ENCODE measurements at places on chromosomes 12 and 14.

GRCh38 chr14:100523843-100524169 is 63.4 kb downstream of the BEGAIN start:
- DNase-seq: no peak

- DNase-seq: no peak
Observed at GRCh38 chr12:128820723-128821432, 2.9 kb downstream of the SLC15A4 start.

DNA sequence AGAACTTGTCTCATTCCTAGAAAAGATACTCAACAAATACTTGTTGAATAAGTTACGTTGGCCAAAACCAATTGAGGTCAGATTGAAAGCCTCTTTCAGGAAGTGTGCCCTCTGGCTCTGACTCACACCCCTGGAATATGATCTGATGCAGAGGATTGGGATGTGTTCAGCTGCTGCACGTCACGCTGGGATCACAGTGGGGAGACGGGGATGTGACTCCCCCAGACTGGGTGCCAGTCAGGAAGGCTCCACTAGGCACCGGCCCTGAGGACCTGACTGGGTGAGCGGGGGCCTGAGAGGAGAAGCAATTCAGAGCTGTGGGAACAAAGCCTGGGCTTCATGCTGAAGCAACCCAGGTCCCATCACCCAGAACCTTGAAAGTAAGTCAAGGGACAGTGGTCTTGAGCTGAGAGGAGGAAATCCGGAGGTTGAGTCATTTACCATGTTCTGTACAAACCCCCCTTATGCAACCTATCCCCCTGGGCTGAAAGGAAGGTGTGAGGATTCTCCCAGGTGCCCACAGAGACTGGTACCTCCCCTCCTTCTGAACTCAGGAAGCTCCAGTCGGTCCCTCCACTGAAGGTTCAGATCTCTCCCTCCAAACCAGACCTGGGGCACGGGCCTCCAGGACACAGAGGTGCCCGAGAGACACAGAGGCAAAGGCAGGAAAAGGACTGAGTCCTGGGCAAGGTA is 3.9 kb downstream of the CEBPE start:
- no peak for DNase-seq

GRCh38 chr12:24903329-24904088 is 45.4 kb downstream of the BCAT1 start:
- no peak for DNase-seq

DNA sequence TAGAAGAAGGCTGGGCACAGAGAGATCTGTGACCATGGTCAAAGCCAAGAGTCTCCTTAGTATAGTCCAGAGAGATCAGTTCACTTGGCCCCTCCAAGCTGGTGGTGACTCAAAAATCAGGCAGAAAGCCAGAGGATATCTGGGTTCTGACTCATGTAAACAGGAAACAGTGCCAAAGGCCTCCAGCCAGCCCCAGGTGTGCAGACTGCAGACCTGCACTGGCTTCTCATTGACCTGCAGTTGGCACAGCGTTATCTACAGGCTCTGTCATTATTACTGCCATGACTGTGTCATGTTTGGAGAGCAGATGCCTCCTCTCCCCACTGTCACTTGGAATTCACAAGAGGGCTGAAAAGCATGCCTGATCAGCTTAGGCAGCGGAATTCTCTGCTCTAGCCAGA is 295.7 kb upstream of the PRKD1 start:
- no peak for DNase-seq

GRCh38 chr12:71938728-71939385 is at the start of gene TPH2:
Gene TPH2, plus strand, starts transcription at chr12:71938845. Its CDS starts 142 bp downstream, at chr12:71938987.
- no peak for DNase-seq

- DNase-seq: no peak
Observed at GRCh38 chr14:24071836-24072430, 571 bp downstream of the CPNE6 start.

GRCh38 chr14:100275214-100275613 is 31.0 kb downstream of the SLC25A29 start:
- DNase-seq: no peak

DNA sequence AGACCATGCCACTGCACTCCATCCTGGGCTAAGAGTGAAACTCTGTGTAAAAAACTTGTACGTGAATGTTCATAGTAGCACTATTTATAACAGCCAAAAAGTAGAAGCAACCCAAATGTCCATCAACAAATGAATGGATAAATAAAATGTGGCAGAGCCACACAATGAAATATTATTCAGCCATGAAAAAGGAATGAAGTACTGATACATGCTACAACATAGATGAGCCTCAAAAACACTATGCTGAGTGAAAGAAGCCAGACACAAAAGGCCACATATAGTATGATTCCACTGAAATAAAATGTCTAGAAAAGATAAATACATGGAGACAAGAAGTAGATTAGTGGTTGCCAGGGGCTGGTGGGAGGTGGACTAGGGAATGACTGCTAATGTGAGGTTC is 72.8 kb downstream of the KSR2 start:
- no peak for DNase-seq

GRCh38 chr14:54567224-54567638 is 303 bp downstream of the SAMD4A start:
- DNase-seq: no peak

- no peak for DNase-seq
Observed at GRCh38 chr12:11482955-11483354, 87.6 kb upstream of the PRB2 start.

DNA sequence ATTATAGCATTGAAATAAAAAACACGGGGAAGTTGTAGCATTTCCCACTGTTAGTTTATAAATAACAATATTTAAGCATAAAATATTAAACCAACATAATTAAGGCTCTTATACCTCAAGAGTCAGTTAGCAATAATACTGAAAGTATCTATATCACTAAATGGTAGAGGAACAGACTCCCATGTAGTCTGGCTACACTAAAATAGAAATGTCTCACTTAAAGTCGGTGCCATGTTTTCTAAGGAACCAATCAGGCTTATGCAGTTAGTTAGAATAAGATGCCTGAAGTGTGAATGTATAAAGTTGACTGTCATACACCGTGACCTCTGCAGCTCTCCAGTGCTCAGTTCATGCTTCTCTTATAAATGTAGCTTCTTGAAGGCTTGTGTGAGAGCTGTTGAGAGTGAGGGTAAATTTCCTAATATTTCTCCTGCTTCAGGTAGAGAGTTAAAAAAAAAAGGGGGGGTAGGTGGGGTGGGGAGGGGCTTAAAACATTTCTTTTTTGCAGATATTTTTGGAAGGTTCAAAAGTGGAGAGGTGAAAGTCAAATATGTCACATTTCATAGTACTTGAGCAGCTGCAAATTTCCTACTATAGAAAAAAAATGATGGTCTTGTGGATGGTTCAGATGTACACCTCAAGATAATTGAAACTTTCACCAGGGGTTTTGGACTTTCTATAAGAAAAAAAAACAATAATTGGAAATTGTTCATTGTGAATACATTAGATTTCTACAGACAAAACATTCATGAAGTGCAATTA is 64.5 kb downstream of the PTCSC3 start:
- no peak for DNase-seq

- no peak for DNase-seq
Observed at GRCh38 chr14:36194663-36195062, 18.1 kb upstream of the PTCSC3 start.

- DNase-seq: peak; percentile 17
Observed at GRCh38 chr14:69260861-69261564, 1.1 kb downstream of the GALNT16 start.

- no peak for DNase-seq
Observed at GRCh38 chr14:80095623-80096022, 115.7 kb downstream of the DIO2 start.

GRCh38 chr14:61281186-61281947 is at the start of gene TMEM30B:
Gene TMEM30B, minus strand, starts transcription at chr14:61281338. Its CDS starts 191 bp downstream, at chr14:61281147.
- peak; percentile 46 for DNase-seq

DNA sequence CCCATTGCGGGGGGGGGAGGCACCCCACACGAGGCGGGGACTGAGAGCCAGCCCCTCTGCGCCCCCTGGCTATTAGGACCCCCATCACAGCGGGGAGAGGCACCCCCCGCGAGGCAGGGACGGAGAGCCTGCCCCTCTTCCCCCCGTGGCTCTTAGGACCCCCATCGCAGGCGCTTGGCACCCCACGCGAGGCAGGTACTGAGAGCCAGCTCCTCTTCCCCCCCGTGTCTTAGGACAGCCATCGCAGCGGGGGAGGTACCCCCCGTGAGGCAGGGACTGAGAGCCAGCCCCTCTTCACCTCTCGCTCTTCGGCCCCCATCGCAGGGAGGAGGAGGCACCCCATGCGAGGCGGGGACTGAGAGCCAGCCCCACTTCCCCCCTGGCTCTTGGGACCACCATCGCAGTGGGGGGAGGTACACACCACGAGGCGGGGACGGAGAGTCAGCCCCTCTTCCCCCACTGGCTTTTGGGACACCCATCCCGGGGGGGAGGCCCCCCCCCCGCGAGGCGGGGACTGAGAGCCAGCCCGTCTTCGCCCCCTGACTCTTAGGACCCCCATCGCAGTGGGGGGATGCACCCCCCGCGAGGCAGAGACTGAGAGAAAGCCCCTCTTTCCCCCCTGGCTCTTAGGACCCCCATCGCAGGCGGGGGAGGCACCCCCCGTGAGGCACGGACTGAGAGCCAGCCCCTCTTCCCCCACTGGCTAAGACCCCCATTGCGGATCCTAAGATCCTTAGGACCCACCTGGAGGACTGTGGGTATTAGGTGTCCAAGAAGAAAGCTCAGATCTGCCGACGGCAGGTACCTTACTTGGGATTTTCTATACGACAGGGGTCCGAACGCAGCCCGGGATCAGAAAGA is 198.6 kb upstream of the PZP start:
- DNase-seq: no peak

DNA sequence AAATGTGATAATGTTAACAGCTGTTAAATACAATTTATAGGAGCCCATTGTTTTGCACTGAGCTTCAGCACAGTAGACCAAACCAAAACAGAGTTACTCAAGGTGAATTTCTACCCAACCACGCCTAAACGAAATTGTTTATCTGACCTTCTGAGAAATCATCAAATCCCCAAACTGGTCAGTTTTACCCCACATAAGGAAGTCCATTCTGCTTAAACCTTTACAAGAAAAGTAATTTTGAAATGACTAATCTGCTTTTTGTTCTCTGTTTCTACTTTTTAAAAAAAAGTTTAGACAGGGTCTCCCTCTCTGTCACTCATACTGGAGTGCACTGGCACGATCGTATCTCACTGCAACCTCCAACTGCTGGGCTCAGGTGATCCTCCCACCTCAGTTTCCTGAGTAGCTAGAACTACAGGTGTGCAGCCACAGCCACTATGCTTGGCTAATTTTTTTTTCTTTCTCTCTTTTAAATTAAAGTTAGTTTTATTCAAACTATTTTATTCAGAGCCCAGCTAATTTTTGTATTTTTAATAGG is 1.4 kb upstream of the RNF10 start:
- no peak for DNase-seq

DNA sequence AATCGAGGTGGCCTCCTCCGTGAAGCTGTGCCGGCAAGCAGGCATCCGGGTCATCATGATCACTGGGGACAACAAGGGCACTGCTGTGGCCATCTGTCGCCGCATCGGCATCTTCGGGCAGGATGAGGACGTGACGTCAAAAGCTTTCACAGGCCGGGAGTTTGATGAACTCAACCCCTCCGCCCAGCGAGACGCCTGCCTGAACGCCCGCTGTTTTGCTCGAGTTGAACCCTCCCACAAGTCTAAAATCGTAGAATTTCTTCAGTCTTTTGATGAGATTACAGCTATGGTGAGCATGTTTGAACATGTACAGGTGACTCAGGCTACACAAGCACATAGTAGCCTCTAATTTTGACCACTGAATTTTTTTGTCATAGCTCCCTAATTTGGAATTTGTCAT is 59.7 kb downstream of the ATP2A2 start:
- DNase-seq: no peak

DNA sequence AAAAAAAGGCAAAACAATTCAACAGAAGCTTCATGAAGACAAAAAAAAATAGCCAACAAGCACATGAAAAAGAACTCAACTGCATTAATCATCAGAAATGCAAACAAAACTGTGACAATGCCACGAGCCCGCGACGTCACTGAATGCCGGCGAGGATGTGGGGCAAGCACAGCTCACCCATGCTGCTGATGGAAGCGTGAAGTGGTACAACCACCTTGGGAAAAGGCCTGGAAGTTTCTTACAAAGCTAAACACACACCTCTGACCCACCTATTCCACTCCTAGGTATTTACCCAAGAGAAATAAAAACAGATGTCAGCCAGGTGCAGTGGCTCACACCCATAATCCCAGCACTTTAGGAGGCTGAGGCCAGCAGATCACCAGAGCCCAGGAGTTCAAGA is 10.5 kb downstream of the BTBD6 start:
- DNase-seq: no peak

- no peak for DNase-seq
Observed at GRCh38 chr14:67881225-67881624, 61.6 kb downstream of the RAD51B start.

DNA sequence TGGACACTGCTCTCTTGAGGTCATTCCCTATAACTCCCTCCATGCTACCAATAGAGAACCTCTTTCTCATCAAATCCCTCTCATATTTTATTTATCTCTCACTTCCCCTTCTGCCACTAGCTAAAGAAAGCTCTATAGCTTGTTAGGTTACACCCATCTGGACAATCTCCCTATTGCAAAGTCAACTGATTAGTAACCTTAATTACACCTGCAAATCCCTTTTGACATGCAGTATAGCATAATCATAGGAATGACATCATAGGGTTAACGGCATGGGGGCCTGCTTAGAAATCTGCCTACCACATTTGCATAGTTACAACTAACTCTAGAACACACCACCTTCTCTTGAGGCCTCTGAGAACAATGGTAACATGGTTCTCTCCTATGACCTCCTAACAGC is 181.2 kb downstream of the EMP1 start:
- no peak for DNase-seq

- peak; percentile 18 for DNase-seq
Observed at GRCh38 chr14:22598099-22598895, at the start of gene ABHD4. Gene ABHD4, plus strand, starts transcription at chr14:22598300. Its CDS starts 7 bp downstream, at chr14:22598307.

DNA sequence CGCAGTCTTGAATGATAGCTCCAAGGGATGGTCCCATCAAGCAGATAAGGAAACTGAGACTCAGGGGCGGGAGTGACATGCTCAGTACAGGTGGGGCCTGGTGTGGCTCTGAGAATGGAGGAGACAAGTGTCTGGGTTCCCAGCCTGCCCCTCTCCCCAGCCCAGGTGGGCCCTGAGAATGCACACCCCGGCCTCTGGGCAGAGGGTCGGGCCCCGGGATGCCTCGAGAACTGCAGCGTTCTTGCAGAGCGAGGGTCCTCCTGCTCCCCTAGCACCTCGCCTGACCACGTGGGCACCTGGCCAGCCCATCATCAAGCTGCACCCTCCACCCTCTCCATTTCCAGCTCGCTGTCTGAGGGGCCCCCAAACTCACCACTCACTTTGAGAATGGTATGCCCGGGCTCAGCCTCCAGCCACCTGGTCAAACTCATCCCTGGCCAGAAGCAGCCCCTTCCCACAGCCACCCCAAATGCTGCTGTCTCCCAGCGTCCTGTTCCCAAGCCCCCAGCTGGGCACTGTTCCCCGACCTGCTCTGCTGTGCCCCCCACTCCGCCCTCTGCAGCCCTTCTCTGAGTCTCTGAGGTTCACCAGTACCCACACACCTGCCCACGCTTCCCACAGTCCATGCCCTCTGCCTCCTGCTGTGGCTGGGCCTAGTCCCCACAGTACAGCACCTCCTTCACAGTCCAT is 44.3 kb downstream of the CYP46A1 start:
- no peak for DNase-seq

GRCh38 chr14:100857923-100858837 is 32.3 kb downstream of the MEG3 start:
- no peak for DNase-seq
